Tibial nerve (tissue), 4 donors: ENCODE measurements at places on chromosomes 11 and 22. TPM values are rescaled to one million over a fixed set of nuclear protein-coding genes. Genes with fewer than 3 reads are reported as not detected.

RBMXL2 gene
- not detected for total RNA-seq

ARHGAP20 gene
- 13.7 TPM for total RNA-seq

APLNR gene
- 0.63 TPM for total RNA-seq

CDC42BPG gene
- 0.21 TPM for total RNA-seq

CTSF gene
- total RNA-seq = 102 TPM

RCOR2 gene
- not detected for total RNA-seq

CNTN5 gene
- total RNA-seq = under 0.01 TPM

PTGDR2 gene
- 0.30 TPM for total RNA-seq

BTG4 gene
- not detected for total RNA-seq

C11orf86 gene
- total RNA-seq = not detected

KDM4E gene
- not detected for total RNA-seq

CCDC34 gene
- total RNA-seq = 7.9 TPM

P2RY6 gene
- total RNA-seq = 0.63 TPM

RTN4R gene
- total RNA-seq = 6.9 TPM

KRTAP5-9 gene
- total RNA-seq = 0.59 TPM

MB gene
- not detected for total RNA-seq

NCAM1 gene
- 121 TPM for total RNA-seq

LYVE1 gene
- 79.5 TPM for total RNA-seq

OR52A1 gene
- not detected for total RNA-seq

KDM4D gene
- total RNA-seq = 4.8 TPM

OR5T3 gene
- total RNA-seq = not detected

FJX1 gene
- 3.6 TPM for total RNA-seq
